Ovary (tissue), 10 donors: ENCODE measurements at places on chromosomes 13 and 19. TPM values are rescaled to one million over a fixed set of nuclear protein-coding genes. Genes with fewer than 3 reads are reported as not detected.

Gene CASP14
- not detected for total RNA-seq

Gene HS6ST3
- total RNA-seq: not detected

Gene CGB5
- total RNA-seq: not detected

Gene ZNF546
- total RNA-seq: 7.7 TPM

Gene HPN
- 3.8 TPM for total RNA-seq

Gene MYO16
- 0.12 TPM for total RNA-seq

Gene KLK10
- 20.7 TPM for total RNA-seq

Gene FAM216B
- 0.10 TPM for total RNA-seq
